ENCODE measurements at places on chromosomes 4 and X.

GRCh38 chr4:167185465-167185864, 48.8 kb downstream of the SPOCK3 start:
- no peak for DNase-seq

DNA sequence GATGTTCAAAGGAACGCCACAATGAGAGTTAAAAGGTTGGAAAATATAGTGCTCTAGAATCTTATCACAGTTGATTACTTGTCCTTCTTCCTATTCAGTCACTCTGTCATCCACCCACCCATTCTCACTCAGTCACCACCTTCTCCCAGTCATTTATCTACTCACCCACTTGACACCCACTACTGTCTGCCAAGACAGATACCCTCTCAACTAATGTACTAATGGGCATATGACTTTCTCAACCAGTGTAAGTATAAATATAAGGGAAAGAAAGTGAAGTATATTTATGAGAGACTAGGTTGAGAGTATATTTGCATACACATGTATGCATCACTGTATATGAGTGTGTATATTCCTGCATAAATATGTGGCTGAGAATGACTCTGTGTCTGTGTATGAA, 20.0 kb downstream of the MID2 start:
- no peak for DNase-seq

GRCh38 chr4:20944961-20945360, 244.7 kb downstream of the PACRGL start:
- no peak for DNase-seq

GRCh38 chr4:33104273-33104672, 2384.1 kb downstream of the PCDH7 start:
- DNase-seq: no peak

DNA sequence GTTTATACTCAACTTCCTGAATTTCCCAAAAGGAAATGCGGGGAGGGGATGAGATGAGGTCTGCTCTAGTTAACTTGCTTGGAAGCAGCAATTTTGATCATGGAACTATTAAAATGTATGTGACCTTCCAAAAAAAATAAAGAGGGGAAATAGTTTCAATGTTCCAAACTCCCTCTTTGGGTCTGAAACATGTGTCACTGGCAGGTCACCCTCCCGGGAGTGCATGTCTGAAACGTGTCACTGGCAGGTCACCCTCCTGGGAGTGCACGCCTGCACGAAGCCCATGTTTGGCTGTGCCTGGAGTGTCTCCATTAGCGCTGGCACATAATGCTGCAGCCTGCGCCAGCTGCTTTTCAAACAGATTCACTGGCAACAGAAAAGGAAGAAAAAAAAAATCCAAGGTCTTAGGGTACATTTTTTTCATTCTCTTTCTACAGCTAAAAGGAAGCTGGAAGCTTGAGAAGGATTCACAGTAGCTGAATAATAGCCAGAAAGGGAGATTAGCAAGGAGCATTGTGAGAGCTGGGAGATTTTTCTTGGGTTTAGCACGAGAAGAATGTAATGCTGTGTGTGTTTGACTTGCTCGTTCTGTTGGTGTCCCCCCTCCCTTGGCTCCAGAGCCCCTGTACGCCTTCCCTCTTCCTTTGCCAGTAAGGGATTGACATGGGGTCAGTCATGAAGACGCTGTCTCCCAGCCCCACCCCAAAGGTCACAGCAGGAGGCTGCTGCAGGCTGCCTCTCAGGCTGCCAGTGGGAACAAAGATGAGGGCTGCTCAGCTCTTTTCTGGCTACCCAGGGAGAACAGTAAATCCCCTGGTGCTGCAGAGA, 39.2 kb upstream of the TLR3 start:
- DNase-seq: no peak

- DNase-seq: no peak
These were observed 4.0 kb downstream of the MAGEB2 start for GRCh38 chrX:30219372-30219771.
